Brain microvascular endothelial cell (primary cell): ENCODE measurements at places on chromosomes 3 and 15.

DNA sequence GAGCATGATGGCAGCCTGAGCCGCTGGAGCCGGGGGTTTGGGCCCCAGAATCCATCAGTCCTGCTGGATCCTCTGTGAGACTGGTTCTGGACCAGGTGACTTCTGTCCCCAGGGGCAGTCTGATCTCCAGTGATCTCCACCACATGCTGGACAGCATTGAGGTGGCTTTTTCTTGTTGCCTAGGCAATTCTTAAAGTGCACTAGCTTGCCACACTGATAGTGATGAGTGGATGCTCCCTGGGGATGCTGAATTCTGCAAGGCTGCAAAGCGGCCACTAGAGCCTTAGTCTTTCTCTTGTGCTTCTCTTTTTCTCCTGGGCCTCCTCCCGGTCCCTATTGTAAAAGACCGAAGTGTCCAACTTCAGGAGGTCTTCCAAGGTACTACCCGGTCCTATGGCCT, 70.4 kb upstream of the ATP11B start:
- DNase-seq, result no peak

GRCh38 chr3:134340982-134341365, 33.3 kb downstream of the AMOTL2 start:
- DNase-seq, result no peak

- DNase-seq, result peak; percentile 56
Observed at GRCh38 chr15:85646538-85647091, 148.1 kb downstream of the KLHL25 start.

DNA sequence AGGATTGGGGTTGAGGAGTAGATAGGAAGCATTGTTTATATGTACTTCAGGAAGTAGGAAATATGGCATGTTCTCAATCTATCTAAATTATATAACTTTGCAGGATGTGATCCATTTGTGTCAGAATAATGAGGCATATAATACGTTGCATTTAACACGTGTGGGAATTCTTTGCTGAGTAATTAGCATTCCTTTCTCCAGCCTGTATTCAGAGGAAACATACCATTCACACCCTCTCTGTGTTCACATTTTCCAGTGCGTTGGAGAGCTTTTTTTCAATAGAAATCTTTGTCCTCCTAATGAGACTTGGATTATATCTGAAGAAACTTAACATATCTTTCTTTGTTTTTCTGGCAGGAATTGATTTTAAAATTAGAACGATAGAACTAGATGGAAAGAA, 33.0 kb upstream of the APH1B start:
- DNase-seq, result no peak

- DNase-seq, result peak; percentile 62
Observed at GRCh38 chr3:16849795-16850194, 35.0 kb upstream of the PLCL2 start.

- no peak for DNase-seq
Observed at GRCh38 chr3:73658227-73658626, 33.5 kb upstream of the PDZRN3 start.

GRCh38 chr15:66403323-66403722, 16.6 kb downstream of the MAP2K1 start:
- no peak for DNase-seq

DNA sequence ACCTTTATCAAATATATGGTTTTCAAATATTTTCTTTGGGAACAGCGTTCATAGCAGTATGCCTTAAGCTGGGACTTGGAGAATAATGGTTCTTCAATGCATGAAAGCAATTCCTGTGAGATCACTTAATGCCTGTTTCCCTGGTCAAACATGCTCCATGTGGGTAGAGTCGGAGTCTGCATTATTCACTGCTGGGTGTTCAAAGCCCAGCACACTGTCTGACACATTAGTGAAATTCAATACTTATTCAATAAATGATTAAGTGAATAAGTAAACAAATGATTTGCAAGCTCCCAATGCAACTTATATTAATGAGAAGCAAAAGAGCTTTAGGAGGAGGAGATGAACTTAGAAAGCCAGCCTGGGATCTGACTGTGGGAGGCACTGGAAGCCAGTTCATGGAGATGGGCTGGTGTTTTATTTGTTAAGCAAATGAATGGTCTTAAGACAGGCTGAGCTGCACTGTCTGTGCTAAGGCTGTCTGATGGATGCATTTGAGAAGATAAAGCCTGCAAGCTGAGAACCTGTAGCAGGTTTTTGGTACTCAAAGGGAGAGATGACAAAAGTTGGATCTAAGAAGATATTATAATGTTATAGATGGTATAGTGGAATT, 490.8 kb downstream of the MCTP2 start:
- DNase-seq, result no peak

GRCh38 chr3:52839892-52840545, 5.2 kb upstream of the MUSTN1 start:
- no peak for DNase-seq

DNA sequence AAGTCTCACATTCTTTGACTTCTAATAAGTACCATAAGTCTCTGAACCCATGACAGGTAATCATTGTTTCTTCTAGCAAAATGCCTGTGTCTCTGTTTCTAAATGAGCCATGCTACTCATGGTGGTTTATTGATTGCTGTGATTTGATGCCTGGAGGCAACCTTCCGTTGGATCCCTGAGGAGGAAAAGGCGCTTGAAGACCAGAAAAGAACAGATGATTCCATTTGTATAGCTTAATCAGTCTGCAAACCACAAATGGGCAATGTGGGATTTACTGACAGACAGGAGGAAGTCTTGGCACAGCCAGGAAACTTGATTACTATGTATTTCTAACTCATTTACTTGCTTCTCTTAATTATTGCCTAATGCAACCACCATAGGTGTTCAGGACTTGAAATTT, 103.1 kb upstream of the MRPL3 start:
- no peak for DNase-seq

DNA sequence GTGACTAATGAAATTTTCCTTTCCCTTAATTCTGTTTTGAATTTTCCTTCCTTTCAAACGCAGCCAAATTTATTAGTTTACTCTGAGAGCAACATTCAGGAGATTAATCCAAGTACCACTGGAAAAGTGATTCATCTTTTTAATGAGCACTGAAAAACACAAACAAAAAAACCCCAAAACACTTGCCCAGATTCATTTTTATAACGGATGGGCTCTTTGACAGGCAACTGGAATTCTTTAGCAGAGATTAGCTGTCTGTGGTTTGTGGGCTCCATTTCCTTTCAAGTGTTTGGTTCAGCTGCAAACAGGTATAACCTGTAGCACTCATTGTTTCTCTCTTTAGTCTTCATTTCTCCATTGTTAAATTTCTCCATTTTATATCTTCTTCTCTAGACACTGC, 3.1 kb upstream of the POLR2M start:
- no peak for DNase-seq

DNA sequence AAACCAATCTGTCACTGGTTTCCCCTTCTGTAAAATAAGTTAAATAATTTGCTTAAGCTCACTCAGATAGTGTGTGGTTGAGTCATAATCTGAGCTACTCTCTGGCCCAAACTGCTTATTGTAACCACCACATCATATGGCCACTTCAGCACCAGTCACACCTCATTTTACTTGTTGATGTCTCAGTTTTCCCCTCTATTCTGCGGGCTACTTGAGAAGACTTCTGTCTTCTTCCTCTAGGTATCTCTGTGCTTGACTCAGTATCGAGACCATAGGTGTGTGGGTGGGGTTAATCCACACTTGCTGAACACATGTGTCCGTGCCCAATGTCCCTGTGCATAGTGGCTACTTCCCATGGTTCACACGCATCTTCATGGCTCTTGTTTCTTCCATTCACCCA, 32.9 kb downstream of the CRYGS start:
- no peak for DNase-seq

GRCh38 chr3:43996379-43997301, 245.0 kb upstream of the TOPAZ1 start:
- DNase-seq, result no peak

DNA sequence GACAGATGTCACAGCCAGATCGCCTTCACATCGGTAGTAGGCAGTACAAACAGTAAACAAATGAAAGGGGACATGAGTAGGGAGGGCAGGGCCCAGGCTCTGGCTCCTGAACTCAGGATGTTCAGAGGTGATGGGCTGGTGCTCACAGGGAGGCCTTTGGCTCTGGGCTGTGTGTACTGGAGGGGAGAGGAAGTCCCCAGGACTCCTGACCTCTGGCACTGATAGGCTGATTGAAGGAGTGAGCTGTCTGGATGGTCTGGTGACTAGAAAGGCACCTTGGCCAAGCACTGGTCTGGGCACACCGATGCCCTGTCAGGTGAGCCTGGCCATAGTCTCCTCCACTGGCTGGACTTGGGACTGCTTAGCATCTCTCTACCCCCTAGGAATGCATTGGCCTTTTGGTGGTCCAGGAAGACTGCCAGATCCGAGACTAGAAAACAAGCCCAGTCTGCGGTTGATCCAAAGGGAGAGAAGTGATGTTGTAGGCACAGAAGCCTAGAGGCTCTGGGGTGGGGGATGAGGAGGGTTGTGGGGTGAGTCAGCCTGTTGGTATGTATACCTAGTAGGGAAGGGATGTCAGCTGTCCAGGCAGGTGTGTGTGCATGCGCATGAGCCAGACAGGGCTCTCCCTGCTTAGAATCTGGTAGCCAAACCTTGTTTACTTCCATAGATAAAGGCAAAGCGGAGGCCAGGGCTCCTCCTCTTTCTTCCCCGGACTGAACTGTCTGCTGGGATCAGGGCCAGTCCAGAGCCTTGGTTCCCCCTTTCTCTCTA, 1.9 kb downstream of the SPINT1 start:
- DNase-seq, result no peak

GRCh38 chr3:116449546-116450350, 4.5 kb upstream of the LSAMP start:
- no peak for DNase-seq

DNA sequence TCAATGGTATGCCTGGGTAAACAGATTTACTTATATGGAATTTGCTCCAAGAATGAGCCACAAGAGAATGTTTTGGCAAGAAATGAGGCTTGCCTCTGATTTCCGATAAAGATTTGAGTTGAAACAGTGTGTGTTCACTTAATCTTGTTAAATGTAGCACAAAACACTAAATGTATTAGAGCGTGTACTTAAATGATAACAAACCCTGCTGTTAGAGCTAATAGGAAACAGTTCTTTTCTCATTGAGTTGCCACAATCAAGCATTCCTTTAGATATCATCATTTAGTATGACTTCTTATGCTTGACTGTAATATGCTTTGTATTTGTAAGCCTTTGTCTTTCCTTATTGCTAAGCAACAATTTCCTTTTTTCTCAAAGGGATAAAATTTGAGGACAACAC, 353.6 kb upstream of the ZNF717 start:
- DNase-seq, result peak; percentile 45

GRCh38 chr15:79769069-79769481, 127.7 kb downstream of the MTHFS start:
- DNase-seq, result peak; percentile 2

DNA sequence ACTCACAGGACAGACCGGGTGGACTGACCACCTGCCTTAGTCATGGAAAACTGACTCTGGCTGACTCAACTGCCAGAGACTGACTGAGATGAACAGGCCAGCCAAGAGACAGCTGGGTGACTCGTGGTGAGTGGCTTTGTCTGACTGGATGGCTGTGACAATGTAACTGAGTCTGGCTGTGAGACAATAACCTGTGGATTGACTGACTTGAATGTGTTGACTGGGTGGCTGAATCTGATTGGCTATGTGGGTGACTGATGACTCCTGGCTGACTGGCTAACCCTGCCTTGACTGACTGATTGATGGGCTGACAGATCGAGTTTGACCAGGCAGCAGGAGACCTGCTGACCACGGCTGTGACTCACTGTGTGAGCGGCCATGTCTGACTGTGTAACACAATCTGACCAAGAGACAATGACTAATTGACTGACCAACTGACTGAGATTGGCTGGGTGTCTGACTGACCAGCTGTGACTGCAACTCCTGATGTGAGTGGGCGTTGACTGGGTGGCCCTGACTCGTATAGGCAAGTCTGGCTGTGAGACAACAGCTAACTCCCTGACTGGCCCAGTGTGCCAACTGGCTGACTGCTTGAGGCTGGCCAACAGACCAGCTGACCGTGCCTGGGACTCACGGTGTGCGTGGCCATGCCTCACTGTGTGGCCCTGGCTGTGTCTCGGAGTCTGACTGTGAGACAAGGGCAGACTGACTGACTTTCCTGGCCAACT, 509.1 kb downstream of the SHQ1 start:
- peak; percentile 98 for DNase-seq

GRCh38 chr15:60844511-60845174, 365.7 kb upstream of the ICE2 start:
- DNase-seq, result no peak

DNA sequence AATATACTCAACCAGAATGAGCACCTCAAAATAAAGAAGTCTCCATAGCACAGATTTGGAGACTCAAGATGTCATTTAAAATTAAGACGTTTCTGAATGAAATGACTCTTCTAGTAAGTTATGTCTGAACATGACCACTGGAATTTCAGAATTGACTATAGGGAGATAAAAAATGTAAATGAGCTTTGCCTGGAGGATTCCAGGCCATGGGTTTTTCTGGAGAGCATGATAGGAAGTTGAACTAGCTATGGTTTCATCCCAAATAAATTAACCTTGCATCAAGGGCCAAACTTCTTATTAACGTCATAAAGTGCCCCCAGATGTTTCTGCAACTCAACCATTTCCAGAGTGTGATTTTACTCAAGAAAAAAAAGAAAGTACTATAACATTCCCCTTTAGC, 222.6 kb upstream of the NR2F2 start:
- DNase-seq, result peak; percentile 45

DNA sequence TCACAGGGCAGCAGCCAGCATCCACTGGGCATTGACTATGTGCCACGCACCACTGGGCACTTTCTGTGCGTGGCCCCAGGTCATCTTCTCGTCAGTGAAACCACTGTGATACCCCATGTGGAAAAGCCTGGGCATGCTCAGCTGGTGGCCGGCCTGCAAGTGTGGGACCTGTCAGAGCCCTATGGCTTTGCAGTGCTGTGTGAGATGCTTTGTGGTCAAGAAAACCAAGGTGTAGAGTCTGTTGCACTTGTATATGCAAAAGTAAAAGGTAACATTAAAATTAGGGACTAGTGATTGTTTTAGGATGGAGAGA, 69.5 kb downstream of the PGPEP1L start:
- DNase-seq, result no peak

DNA sequence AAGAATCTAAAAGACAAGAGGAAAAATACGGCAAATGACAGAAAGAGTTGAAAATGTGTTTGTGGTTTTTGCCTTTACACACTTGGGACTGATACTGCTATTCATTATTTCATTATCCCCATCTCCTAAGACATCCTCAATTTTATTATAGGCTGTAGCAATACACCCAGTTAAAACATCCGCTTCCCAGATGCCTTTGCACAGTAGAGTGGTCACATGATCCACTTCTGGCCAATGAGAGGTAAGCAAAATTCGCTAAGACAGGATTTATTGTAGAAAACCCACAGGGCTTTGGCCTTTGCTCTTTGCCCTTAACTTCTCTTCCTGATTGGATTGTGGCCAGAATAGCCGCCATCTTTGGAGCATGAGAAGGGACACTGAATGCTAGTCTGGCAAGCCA, 53.2 kb upstream of the BOC start:
- DNase-seq, result no peak

DNA sequence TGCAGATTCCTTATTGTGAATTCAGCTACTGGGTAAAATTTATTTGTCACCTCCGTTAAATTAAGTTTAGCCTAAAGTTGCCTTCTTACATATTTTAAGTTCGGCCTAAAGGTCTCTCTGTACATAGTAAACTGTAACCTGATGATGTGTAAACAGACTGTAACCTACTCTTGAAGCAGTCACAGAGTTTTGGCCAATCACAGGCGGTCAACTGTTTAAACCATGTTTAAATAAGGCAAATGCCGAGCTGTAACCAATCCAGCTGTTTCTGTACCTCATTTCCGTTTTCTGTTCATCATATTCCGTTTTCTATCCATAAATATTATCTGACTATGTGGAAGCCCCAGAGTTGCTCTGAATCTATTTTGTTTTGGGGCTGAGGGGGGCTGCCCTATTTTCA, 2.4 kb upstream of the ADAMTSL3 start:
- DNase-seq, result no peak
